ENCODE measurements at places on chromosomes 1 and 21.

- no peak for DNase-seq
Measured at GRCh38 chr1:50955116-50955515, 5.0 kb downstream of the FAF1 start.

DNA sequence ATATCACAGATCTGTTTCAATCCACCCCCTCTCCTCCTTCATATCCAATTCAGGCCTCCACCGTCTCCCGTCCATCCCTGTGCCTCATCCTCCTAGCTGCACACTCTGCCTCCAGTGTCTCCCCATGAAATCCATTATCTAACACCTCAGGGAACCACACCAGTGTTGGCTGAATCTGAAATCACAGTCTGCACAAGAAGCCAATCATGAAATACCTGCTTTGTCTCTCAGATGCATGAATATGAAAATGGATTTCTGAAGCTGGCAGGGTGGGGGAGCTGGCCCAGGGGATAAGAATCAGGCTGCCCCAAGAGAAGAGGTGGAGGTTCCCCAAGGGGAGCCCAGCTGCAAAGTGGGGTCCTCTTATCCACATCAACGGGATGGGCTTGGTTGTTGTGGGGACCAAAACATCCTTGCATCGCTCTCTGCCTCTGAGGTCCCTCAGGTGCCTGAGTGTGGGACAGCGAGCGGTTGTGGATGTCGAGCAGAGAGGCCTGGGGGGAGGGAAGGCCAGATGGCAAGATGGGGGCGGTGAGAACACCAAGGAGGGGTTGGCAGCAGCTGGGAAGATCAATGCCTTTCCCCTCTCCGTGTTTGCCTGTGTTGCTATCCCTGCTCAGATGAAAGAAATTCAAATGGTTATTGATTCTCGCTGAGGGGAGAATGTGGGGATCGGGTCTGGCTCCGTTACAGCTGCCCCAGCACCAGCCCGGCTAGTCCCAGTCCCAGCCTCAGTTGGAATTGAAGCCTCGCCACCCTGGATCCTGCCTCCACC is 237.3 kb upstream of the POU3F1 start:
- no peak for DNase-seq

DNA sequence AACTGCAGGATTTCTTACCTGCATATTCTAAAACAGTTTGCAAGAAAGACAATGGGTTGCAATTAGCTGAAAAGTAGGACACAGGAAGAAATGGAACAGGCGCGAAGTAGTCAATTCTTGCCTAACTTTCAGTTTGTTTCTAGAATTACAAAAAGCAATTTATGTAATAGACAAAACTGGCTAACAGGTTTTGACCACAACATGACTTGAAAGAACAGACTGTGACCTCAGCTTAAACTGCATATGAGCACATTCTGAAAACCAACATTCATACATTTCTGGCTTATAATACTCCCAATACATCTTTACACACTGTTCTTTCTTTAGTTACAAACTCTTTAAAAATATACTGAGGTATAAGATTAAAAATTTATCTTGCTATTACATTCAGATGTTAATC is 405.9 kb upstream of the B3GALT2 start:
- DNase-seq: no peak

- DNase-seq: no peak
Measured at GRCh38 chr1:180221462-180221861, 8.6 kb upstream of the LHX4 start.

- DNase-seq: peak; percentile 94
Measured at GRCh38 chr1:173418107-173418985, 58.8 kb upstream of the PRDX6 start.
